Suppressor macrophage treated with lipopolysaccharide for 1 hour (primary cell): ENCODE measurements at places on chromosomes 7 and 10.

DNA sequence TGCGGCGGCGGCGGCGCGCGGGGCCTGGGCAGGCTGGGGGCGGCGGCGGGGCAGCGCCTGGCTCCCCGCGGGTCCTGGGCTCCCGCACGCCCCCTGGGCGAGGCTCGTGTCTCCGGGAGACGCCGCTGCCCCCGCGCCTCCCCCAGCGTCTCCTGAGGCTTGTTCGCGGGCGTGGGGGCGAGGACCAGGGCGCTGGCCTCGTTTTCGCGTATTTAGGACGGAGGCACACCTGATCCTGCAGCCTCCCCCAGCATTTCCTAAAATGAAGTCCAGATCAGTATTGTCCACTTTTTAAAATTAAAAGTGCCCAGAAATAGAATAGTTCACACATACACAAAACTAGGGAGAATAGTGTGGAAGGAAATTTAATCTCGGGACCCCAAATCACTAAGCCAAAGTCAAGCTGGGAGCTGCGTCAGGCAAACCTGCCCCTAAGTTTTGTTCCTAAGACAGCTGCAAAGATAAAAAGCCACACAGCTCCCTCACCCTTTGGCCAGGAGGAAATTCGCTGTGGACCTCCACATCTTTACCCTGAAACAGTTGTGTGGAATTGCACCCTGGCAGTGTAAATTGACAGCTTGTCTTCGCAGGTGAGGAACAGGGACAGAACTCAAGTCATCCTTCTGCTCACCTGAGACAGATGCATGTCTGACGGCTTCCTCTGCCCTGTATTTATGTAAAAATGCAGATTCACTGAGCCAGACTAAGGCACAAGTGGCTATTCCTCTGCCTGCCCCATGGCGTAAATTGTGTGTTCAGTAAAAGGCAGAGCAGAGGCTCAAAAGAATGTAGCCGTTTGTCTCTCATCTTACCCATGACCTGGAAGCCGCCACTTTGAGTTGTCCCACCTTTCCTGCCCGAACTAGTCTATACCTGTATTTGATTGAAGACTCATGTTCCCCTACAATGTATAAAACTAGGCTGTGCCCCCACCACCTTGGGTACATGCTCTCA lies 740 bp downstream of the GALNT11 start:
- DNase-seq, result no peak

DNA sequence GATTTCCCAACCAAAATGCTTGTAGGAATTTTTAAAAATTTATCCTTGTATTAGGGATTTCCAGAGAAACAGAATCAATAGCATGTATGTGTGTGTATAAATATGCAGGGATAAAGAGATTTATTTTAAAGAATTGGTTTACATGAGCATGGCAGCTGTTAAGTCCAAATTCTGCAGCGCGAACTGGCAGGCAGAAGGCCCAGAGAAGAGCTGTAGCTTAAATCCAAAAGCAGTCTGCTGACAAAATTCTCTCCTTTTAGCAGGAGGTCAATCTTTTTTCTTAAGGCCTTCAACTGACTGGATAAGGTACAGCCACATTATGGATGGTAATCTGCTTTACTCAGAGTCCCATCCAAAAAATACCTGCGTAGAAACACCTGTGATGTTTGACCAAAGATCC lies 42.0 kb downstream of the PRR15 start:
- no peak for DNase-seq

- DNase-seq, result no peak
Observed at GRCh38 chr10:95865814-95866466, 41.8 kb upstream of the CC2D2B start.

DNA sequence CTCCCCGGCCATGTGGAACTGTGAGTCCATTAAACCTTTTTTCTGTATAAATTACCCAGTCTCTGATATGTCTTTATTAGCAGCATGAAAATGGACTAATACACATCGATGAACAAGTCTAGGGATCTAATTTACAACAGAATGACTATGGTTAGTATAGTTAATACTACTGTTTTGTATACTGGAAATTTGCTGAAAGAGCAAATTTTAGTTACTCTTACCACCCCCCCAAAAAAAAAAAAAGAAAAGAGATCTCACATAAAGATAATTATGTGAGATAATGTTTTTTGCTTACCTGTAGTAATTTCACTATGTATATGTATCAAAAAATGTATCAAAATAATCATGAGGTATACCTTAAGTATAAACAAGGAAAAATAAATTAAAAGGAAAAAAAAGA lies 199.5 kb upstream of the GRM3 start:
- no peak for DNase-seq
